ENCODE measurements at places on chromosomes 13 and 19.

GRCh38 chr13:99086267-99087097 is 108.6 kb upstream of the DOCK9 start:
- no peak for DNase-seq
- peak overlapping the region; percentile 91 for H3K27ac ChIP-seq
- peaks cover 15% of the 10 kb centered on the region for H3K4me1 ChIP-seq
- H3K4me3 ChIP-seq, result peak overlapping the region; percentile 82
- no peaks in the 10 kb centered on the region for H3K27me3 ChIP-seq

DNA sequence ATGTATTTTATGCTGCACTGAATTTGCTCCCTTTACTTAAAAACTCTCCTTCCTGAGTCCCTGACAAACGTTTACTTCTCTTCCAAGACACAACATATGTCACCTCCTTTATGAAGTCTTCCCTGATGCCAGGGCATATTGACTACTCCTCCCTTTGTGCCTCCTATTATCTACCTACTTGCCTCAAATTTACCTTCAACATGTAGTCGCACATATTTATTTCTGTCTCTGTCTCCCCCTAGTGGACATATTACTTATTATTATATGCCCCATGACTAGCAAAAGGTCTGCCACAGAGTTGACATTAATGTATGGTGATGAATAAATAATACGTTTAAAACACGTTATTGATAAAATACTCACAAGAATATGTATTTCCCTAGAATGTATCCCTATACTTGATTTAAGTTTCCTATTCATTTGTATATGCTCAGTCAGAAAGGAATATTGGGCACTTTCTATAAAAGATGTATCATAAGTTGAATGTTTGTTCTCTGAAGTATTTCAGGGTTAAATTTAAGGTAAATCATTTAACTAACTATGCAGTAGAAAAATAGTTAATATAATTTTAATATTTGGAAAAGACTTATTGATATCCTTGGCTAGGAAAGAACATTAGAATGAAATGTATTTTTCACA is 250.3 kb upstream of the ATXN8OS start:
- H3K27me3 ChIP-seq, result no peaks in the 10 kb centered on the region
- H3K4me1 ChIP-seq, result no peaks in the 10 kb centered on the region
- DNase-seq, result no peak
- H3K4me3 ChIP-seq, result no peak overlapping the region
- H3K27ac ChIP-seq, result no peak overlapping the region
- no peaks in the 10 kb centered on the region for H3K36me3 ChIP-seq

DNA sequence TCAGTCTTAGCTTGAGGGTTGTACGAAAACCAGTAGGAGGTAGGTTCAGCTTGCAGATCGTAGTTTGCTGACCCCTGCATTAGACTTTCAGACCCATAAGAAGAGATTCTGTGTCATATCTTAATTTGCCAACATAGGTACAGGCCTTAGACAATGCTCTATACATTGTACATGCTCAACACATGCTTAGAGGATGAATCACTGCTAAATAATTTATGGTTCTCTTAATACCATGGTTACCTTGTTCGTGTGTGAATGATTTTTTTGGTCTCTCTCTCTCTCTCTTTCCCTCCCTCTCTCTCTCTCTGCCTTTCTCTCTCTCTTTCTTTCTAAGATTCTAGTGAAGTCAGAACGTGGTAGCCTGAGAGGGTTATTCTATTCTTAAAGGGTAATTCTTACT is 112.2 kb downstream of the FGF14 start:
- H3K4me3 ChIP-seq, result no peak overlapping the region
- no peaks in the 10 kb centered on the region for H3K4me1 ChIP-seq
- no peaks in the 10 kb centered on the region for H3K27me3 ChIP-seq

GRCh38 chr13:106533943-106534638 is 1.4 kb downstream of the EFNB2 start:
- H3K4me1 ChIP-seq, result peaks cover 8% of the 10 kb centered on the region
- peak; percentile 5 for DNase-seq
- peak overlapping the region; percentile 60 for H3K4me3 ChIP-seq
